GM12864 (cell line): ENCODE measurements at places on chromosomes 5 and 9.

DNA sequence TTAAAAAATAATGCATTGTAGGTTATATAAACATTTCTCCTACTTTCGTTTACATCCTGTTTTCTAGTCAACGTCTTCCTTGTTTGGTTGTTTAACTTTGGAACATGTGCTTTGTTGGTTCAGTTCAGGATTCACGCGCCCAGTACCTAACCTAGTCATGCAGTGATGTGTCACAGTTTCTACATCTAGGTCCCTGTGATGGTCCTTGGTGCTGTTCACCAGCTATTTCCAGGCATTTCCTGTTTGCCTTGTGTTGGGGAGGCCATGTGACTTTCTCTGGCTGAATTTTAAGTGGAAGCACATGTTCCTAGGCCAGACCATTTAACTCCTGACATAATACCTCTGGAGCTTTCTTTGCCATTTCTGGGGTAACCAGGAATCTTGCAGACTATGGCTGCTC is 292.3 kb downstream of the SMARCA2 start:
- no peak for DNase-seq

DNA sequence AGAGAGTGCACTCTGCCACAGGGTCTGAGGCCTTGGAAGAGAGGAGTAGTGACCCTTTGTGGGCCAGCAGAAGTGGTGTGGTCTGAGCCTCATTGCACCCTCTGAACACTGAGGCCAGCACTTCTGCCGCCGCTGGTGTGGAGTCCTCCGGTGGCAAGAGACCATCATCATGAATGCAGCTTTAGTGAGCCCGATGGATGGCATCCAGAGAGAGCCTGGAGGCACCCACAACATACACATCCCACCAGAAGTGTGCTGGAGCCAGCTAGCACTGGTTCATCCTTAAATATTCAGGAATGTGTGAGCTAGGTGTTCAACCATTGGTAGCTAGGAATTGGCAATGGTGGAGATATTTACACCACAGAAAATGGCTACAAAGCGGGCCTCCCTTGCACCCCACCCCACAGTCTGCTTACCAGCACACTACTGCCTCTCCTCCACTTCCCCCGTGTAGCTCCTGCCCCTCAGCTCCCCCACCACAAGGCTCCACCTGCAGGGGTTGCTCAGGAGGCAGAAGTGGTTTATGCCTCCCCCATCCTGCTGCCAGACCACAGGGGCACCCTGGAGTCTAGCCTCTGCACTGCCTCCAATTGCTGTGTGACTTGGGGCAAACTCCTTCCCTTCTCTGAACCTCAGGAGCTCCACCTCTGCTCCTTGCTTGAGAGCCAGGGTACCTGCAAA is 16.4 kb downstream of the SLC6A7 start:
- DNase-seq = no peak

DNA sequence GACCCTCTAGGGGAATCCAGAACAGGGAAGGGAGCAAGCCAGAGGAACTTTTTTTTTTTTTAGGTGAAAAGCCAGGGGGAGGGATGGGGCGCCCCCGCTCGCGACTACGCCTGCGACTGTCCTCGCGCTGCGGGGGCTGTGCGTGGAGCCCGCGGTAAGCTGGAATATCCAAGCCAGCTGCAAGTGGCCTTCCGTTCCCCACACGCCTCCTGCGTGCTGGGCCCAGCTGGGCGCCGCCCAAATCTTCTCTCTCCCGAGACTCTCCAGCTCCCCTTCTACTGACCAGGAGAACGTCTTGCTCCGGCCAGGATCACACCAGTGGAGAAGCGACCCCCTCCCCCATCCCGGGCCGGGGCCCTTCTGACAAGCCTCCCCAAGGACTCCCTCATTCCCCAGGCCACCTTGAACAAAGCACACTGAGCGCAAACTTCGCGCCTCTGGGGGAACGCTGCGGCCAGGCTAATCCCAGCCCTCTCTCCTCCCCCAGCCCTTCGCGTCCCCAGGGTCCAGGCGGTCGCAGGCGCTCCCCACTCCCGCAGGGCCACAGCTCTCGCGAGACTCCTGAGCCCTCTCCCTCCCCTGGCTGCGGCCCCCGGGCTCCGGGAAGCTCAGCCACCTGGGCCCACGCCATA is 6.6 kb downstream of the BARX1 start:
- no peak for DNase-seq

GRCh38 chr5:75551471-75551870 is 39.8 kb downstream of the POLK start:
- DNase-seq = no peak

DNA sequence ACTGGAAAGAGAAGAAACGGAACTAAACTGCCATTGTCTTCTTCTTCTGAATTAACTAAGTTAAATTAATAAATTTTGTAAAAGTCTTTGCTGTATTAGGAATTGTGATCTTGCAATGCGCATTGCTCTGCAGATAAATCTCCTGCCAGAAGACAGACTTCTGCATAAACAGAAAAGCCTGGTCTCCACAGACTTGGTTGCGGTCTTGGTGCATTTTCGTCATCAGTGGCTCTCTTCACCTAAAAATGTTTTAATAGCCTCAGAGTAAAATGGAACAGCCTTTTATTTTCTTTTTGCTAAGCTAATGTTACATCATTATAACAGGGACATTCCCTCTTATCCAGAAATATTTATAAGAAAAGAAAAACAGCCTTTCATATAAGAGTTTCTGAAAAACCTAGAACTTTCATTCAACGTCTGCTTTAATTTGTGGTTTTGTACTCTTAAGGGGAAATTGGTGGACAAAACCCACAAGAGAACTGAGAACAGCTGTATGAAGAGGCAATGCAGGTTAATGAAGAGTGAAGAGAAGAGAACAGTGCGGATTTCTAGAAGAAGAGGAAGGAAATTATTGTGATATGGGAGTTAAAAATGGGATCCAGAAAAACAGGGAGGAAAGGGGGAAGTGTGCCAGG is 10.1 kb downstream of the IFNA5 start:
- DNase-seq = no peak
